ENCODE measurements at places on chromosomes 6 and 20.

GRCh38 chr6:138289739-138290138 is 71.4 kb upstream of the PBOV1 start:
- no peak for DNase-seq

DNA sequence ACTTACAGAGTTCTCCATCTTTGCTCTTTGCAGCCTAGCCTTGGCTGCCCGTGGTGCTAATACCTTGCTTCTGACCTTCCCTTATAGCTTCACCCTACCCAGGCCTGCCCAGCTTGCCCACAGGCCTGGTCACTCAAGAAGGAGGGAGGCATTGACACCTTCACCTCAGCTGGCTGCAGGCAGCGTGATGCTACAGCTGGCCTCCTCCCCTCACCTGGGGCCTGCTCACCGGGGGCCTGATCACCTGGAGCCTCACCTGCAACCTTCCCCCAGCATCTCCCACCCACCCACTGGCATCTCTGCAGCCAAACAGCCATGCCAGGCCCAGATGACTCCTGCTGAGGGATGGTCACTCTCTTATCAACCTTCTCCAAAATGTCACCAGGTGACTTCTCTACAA is 40.4 kb downstream of the CPNE5 start:
- DNase-seq, result no peak

DNA sequence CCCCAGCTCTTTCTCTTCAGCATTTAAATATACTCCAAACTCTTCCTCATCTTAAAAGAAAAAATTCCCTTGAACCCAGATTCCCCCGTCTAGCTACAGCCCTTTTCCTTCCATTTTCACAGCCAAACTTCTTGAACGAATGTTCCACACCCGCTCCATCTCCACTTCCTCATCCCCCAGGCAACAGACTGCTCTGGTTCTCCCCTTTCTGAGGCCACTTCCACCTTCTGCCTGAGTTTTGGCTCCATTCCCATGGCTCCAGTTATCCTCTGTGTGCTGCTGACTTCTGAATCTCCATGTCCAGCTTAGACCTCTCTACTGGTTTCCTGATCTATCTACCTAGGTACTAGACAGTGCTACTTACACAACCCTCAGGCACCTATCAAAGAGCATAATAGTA is 106.4 kb downstream of the RALGAPA2 start:
- DNase-seq, result no peak

- no peak for DNase-seq
These were observed 354.2 kb downstream of the GRIK2 start for GRCh38 chr6:101747716-101748115.

DNA sequence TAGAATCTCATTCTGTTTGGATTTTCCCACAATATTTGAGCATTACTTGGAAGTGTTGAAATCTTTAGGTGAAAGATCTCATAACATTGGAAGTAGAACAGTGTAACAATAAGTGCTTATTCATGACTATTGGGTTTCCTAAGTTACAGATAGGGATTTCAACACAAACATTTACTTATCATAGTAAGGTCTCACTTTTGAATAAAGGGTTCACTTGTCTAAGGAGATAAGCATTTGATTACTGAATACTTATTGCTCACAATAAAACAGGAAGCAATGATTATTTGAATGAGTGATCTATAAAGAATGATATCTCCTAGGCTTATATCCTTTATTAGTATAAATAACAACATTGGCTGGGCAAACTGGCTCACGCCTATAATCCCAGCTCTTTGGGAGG is 14.8 kb downstream of the DDX43 start:
- DNase-seq, result no peak

- DNase-seq, result no peak
These were observed 1.6 kb upstream of the ZCCHC3 start for GRCh38 chr20:295804-296203.

GRCh38 chr20:55153001-55153645 is 677.7 kb downstream of the DOK5 start:
- no peak for DNase-seq

DNA sequence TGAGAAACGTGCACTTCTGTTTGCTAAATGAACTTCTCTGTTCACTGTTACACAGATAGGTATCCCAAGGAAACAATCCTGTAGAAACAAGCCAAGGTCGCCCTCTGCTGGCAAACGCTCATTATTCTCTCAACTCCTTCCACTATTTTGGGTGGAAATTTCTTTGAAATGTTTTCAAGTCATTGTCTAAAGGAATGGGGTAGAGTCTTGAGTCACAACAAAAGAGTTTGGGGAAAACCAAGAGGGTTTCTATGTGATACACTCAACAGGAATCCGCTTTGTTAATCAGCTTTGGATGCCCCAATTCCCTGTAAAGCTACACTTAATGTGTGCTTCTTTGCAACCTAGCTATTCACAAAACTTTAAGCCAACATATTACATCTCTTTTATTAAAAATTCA is 4.6 kb upstream of the RAE1 start:
- peak; percentile 56 for DNase-seq

DNA sequence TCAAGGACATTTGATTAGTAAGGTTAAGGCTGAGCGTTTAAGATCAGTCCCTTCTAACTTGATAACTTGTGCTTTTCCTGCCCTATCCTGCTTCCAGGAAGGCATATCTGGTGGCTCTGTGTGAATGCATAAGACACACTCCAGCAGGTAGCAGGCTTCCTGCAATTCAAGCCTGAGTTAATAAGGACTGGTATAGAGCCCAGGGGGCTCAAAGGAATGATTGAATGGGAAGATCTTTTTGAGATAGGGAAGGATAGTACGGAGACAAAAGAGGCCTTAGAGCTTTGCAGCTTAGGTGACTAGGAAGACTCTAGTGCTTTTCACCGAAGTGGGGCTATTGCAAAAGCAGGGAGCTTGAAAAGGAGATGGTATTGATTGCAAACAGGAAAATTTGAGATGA is 307.1 kb downstream of the GRIK2 start:
- no peak for DNase-seq

- no peak for DNase-seq
These were observed 553.7 kb downstream of the COL12A1 start for GRCh38 chr6:74651948-74652842.

GRCh38 chr6:8930009-8930408 is 494.7 kb upstream of the SLC35B3 start:
- no peak for DNase-seq

- no peak for DNase-seq
These were observed 182.0 kb downstream of the ZDHHC14 start for GRCh38 chr6:157562997-157563396.

- no peak for DNase-seq
These were observed 26.4 kb upstream of the CD2AP start for GRCh38 chr6:47451162-47451561.

GRCh38 chr6:36280467-36280866 is 10.6 kb downstream of the PNPLA1 start:
- no peak for DNase-seq

DNA sequence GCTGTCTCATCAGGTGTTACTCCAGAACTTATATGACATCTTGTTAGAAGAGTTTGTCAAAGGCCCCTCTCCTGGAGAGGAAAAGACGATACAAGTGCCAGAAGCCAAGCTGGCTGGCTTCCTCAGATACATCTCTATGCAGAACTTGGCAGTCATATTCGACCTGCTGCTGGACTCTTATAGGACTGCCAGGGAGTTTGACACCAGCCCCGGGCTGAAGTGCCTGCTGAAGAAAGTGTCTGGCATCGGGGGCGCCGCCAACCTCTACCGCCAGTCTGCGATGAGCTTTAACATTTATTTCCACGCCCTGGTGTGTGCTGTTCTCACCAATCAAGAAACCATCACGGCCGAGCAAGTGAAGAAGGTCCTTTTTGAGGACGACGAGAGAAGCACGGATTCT is 43.7 kb upstream of the SMIM28 start:
- no peak for DNase-seq

DNA sequence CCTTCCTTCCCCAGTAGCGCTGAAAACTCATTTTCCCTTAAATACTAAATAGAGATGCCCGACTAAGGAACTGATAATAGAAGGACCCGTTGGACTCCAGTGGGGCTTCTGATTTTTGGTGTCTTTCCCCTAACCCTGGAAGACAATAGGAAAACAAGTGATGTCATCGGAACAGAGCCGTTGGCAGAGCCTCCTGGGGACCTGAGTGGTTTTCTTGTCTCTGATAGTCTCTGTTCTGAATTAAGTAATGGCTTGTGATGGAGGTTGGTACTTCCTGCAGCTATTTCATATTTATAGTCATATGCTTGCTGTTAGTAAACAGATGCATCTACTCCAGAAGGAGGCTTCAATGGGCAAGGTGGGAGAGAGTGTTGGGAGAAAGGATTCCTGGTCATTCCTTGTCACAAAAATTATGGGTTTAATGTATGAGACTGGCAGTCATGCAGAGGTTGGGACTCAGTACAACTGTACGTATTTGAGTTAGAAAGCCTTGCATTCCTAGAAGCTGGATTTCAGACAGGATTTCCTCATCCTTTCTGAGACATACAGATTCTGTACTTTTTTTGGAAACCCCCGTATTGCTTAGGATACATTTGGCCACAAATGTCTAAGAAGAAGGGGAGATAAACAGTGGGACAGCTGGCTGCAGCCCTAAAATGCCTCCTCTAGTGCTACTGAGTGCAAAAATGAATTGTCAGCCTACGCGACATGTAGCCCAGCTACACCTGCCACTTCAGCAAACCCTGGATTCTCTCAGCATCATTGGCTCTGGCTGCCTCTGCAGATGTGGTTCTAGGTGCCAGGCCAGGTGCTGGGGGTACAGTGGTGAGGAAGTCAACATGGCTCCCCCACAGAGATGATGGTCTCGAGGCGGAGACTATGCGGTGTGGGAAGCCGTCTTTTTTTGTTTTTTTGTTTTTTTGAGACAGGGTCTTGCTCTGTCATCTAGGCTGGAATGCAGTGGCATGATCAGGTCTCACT is 38.1 kb downstream of the CDS2 start:
- DNase-seq, result no peak

GRCh38 chr6:44333942-44334341 is 8.5 kb upstream of the SPATS1 start:
- peak; percentile 2 for DNase-seq

DNA sequence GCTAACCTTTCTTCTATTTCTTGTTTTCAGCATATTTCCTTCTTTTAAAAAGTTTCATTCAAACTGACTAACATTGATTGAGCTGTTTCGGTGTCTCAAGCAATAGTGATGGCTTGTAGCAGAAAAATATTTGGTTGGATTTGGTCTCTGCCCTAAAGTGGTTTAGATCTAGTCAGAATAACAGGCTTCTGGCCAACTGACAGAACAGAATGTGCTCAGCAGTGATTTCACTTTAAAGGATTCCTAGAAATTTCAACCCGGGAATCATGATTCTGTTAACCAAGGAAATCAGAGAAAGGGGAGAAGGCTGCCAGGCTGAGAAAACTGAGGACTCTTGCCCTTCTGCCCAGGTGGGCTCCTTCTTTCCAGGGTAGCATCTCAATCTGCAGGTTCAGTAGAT is 16.6 kb upstream of the GSTA1 start:
- no peak for DNase-seq

- DNase-seq, result no peak
These were observed 25.2 kb downstream of the TBPL1 start for GRCh38 chr6:133977983-133978895.

DNA sequence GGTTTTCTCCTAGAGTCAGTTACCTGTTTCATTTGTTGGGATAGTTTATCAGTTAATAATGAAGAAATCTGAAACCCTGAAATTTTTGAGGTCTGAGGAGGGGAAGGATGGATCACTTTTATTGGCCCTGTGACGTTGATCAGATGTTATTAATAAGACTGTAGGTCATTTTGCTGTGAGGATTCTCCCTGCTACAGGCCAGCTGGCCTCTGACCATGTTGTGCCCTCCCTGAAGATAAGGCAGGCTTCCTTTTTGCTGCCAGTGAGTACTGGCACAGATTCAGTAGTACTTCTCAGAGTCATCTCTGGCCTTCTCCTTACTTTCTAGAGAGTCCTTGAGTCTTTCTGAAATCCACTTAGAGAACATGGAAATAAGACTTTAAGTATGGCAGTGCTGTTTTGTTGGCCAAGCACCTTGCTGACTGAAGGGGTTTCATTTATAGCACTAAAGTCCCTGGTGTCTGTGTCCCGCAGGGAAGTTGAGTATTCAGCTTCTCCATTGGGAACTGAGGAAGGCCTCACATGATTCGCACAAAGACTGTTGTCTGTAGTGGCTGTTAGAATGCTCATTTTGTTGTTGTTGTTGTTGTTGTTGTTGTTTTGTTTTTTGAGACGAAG is 202.6 kb downstream of the DTNBP1 start:
- DNase-seq, result no peak

GRCh38 chr20:50379049-50379990 is 130.9 kb upstream of the PTPN1 start:
- DNase-seq, result no peak

- DNase-seq, result no peak
These were observed 4.5 kb downstream of the SNAI1 start for GRCh38 chr20:49987015-49987867.

DNA sequence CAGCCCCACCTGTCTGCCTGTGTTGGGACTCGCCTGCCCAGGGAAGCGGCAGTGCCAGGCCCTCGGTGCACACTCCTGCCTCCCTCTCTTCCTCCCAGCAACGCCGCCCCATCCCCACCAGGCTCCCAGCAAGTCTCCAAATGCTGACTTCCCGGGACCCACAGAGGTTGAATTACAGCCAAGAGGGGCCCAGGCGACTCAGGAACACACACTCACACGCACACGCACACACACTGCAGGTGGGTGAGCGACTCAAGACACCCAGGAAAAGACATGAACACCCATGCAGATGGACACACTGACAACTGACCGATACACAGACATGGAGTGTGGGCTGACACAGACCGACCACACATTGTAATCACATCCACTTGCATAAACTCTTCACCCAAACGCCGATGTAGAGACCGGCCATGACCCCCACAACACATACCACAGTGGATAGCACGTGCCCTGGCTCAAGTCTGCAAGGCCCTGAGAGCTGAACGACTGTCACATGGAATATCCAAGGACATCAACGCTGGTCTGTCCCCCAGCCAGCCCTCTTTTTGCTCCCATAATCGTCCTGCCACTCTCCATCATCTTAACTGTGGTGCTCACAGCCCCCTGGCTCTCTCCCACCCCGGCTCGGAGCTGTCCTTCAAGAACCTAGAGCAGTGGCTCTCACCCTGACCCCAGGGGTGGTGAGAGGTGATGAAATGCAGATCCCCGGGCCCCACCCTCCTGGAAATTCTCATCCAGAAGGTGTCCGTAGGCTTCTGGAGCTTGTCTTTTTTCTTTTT is 470 bp upstream of the FAM83C start:
- no peak for DNase-seq

DNA sequence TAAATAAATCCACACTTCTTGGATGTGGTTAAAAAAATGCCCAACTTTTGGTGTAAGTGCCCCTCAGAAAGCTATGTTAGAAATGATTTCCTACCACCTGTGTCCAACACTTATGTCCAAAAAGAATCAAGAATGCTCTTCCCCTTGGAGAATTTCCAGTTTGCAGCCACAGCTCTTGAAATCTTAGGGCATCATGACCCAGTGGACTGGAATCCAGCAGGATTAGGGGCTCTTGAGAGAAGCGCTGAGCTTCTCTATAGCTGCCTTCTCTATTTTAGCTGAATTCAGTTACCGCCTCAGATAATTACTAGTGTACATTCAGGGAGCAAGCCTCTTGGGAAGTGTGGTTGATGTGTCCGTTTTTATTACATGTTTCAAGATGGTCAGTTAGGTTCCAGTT is 2.5 kb downstream of the PHACTR1 start:
- DNase-seq, result no peak

All from CD4-positive, alpha-beta T cell treated with Interleukin-1 beta for 1 hour (primary cell).